ENCODE measurements at places on chromosomes 2 and 18. TPM values are rescaled to one million over a fixed set of nuclear protein-coding genes. Genes with fewer than 3 reads are reported as not detected.

SLC14A1 gene
- 0.80 TPM for total RNA-seq

SERPINB3 gene
- total RNA-seq: not detected

DNA sequence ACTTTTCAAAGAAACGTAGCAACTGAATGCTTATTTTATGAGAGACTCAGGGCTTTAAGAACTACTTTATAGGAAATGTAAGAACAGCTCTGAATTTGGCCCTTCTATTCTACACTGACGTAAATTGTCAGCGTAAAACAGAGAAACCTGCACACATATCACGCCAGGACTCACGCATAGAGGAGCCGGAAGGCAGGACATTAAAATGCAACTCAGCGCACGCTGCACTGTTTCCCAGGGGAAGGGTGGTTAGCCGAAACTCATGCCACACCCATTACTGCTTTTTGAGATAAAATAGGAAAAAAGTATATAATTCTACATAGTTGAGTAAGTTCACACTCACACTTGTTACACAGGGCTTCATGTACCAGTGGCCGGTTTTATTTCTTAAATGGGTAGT lies 7.4 kb downstream of the TUBB6 start:
- DNase-seq: no peak

C2orf78 gene
- total RNA-seq: not detected

- DNase-seq: no peak
Measured at GRCh38 chr18:47490882-47491281, 239.4 kb upstream of the SKOR2 start.

DNA sequence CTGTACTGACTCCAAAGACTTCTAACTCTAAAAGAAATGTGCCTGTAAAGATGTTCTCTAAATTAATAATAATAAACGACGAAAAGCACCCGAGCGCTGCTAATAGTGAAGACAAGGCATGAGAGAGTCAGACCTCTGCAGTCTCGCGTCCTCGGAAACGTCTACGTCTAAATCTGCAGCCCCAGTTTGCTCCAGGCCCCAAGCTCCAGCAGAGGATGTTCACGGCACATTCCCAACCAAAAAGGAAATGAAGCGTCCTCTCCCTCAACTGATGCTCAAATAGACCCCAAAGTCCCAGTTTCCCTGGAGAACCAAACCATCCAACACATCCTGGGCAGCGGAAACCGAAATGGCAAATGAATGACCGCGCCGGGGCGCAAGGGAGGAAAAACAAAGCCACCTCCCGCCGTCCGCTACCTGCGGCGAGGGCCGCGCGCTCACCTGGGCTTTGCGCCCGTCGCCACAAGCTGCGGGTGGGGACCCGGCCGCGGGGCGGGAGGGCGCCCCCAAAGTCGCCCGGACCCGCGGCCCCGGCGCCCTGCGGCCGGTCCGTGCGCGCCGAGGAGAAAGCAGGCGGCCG lies 47.1 kb upstream of the CCDC150 start:
- DNase-seq: no peak

LRATD1 gene
- total RNA-seq: not detected

DNA sequence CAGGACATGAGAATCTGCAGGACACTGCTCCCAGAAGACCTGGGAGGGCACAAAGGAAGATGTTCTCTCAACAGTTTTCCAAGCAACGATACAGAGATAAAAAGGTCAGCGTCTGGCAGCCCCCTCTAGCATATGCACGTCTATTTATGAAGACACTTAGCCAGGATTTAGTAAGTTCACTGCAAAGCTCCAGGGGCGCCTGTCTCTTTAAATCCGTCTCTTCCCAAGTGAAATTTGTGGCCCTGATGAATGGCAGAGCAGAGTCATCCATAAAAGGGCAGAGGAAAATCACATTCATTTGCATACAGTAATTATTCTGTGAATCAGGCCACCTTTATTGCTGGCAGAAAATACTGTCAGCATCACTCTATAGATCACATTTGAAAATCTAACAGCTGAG lies 390.9 kb upstream of the SMIM21 start:
- DNase-seq: no peak

DNA sequence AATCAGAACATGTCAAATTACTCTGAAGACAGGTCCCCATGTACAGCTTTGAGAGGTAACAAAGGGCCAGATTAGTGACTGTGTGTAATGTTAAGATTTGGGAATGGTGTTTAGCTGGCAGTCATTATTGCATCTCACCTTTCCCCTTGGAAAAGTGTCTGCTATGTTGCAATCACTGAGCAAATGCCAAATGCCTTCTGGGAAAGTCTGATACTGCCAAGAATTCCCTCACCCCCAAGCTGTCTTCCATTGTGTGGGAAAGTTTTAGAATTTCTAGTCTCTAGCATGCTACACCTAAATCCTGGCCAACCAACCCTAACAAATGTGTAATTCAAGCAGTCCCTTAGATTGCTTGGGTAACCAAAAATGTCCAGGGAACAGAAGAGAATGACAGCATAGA lies 13.6 kb upstream of the PELI1 start:
- DNase-seq: no peak

RBM43 gene
- total RNA-seq: 3.7 TPM

- DNase-seq: no peak
Measured at GRCh38 chr2:228699400-228699799, 517.9 kb upstream of the SPHKAP start.

- no peak for DNase-seq
Measured at GRCh38 chr18:39839782-39840181, 2115.3 kb upstream of the PIK3C3 start.

- no peak for DNase-seq
Measured at GRCh38 chr2:74253971-74254310, 55.5 kb downstream of the MTHFD2 start.

POTEI gene
- not detected for total RNA-seq

AP1S3 gene
- 10.1 TPM for total RNA-seq

GRCh38 chr2:127888772-127889171 lies 3.0 kb upstream of the AMMECR1L start:
- no peak for DNase-seq

SOX11 gene
- total RNA-seq: not detected

GAL3ST2 gene
- total RNA-seq: 0.65 TPM

GPC1 gene
- 4.7 TPM for total RNA-seq

- DNase-seq: no peak
Measured at GRCh38 chr2:218465987-218466633, 47.2 kb downstream of the VIL1 start.

DNA sequence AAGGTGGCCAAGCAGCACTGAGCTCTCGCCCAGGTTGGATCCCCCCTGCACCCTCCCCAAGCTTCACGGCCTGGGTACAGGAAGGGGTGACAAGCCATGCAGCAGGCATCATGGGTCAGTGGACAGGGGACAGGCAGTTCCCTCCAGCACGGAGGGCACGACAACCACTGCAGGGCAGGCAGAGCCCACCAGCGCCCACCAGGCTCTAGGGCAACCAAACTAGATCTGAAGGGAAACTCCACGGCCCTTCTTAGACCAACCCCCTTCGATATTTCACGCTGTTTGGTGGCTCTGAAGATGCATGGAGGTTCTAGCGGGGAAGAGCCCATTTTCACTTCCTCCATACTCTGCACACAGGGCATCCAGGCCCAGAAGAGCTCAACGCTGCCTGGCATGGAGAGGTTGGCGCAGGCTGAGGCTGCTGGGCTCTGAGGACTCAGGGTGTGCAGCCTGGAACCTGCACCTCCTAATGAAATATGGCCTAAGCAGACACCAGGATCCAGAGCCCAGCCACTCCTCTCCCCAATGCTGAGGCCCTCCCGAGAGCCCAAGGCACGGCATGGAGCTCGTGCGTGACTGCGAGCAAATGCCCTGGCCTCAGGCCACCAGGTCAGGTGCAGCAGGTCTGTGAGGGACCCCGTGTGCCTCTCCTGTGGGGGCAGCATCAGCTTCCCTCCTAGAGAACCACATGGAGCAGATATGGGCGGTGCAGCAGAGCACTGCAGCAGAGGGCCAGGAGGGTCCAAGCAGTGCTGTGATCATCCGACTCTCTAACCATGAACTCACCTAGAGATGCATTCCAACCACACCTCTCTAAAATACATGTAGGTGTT lies 8.7 kb upstream of the MTERF4 start:
- DNase-seq: no peak

CRYGD gene
- not detected for total RNA-seq

DNA sequence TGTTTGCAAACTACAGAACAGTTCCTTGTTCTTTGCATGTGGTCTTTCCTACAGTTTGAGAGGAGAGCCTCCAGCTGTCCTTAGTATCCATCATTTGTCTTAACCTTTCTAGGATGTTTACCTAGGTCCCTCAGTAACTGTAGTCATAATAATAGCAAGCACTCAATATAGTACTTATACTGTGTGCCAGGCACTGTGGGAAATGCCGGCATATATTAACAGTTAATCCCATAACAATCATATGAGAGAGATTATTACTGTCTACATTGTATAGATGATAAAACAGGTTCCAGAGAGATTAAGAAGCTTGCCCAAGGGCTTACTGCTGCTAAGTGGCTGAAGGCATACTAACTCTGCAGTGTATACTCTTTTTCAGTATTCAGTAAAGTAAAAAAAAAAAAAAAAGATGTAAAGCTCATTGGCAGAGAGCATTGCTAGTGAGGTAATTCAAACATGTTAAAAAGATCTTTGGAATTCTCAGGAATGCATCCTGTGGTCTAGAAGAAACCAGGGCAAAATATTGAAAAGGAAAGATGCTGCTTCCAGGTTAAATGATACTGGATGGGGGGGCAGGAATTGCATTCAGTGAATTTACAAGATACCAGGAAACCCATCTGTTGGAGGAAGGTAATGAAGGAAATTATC lies 72.3 kb downstream of the SPTBN1 start:
- DNase-seq: no peak

PDCL3 gene
- 47.7 TPM for total RNA-seq

DNA sequence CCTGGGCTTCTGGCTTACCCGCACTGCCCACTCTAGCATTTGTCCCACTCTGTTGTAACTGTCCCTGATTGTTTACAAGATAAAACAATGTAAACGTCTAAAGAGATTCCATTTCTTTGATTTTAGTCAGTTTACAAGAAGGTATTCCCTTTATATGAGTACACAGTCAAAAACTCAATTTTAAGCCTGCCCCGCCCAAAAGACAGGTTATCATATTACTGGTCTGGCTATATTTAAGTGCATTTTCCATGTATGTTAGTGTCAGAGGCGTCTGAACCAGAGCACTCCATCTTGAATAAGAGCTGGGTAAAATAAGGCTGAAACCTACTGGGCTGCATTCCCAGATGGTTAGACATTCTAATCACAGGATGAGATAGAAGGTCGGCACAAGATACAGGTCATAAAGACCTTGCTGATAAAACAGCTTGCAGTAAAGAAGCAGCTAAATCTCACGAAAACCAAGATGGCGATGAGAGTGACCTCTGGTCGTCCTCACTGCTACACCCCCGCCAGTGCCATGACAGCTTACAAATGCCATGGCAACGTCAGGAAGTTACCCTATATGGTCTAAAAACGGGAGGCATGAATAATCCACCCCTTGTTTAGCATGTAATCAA lies 15.0 kb downstream of the GPR45 start:
- no peak for DNase-seq

AKAIN1 gene
- not detected for total RNA-seq

LGALSL gene
- total RNA-seq: 1.3 TPM

DLGAP1 gene
- total RNA-seq: 0.45 TPM

REG3A gene
- total RNA-seq: not detected

DNA sequence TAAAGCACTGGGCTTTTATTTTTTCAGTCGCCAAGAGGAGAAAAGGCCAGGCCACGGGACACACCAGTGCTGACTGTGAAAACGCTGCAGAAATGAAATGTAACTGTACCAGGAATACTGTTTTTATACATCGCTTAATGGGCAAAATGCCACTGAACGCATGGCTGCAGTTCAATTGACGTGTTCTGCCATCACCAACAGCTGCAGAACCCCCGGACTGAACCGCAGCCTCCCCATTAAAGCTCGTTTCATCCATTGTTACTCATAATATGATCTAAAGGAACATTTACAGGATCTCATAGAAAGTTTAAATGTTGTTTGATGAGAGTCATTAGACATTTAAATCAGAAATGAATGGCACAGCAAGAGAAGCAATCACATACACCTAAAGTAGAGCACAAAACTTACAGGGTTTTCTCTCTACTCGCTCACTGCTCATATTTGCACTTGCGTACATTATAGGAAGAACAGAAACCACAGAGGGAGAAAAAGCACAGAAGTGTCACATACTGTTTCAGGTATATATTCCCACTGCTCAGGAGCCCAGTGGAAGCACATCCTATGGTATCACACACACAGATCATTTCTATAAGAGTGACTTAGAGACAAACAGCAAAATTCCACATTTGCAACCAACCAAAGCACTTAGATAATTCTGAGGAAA lies 35.3 kb downstream of the TCF4 start:
- no peak for DNase-seq

TDRD15 gene
- not detected for total RNA-seq

DNA sequence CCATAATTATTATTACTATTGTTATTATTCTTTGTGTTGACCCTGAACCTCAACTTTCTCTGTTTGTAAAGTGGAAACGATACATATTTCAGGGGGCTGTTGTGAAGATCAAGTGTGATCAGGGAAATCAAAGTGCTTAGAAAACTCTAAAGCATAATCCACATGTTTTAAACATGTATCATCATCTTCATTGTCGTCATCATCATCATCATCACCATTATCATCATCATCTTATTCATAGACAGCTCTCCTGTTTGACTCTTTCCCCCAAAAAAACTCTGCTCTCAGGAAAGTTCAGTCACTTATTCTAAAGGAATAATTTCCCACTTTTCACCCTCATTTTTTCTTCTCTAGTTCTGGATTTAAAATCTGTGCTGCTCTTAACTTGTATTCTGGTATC lies 5.0 kb downstream of the PTPRN start:
- DNase-seq: no peak

DNA sequence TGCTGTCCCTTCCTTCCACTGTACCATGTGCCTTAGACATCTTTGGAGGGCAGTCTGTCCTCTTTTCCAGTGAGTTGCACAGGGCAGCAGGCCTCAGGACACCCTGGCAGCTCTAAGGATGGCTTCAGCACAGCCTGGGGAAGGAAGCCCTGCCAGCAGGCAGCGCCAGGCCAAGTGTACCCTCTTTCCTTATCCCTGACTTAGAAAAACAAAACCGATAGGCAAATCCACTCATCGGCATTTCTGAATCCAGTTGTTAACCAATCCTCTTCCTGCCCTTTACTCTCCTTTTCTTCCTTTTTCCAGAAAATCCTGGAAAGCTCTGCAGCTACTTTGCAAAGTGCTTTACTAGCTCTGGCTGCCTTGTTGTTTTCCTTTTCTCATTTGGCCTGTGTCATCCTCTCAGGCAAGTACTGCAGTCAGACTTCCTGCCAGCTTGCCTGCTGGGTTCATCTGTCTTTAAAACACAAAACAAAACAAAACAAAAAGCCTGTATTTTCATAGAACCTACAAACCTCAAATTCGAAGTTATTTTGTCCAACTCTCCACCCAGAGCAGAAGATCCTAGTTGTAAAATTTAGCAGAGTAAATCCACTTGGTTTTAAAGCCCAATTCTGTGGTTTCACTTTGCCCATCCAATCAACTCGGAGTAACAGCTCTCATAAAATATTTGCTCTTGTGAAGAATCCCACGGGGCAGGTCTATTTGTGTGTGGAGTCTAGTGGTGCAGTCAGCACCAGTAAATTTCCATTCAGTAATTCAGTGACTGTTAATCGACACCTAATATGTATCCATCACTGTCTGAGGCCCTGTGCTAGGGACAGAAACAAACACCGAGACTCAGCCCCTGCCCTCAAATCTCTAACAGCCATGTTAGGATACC lies 45.2 kb downstream of the PCBP1 start:
- DNase-seq: peak; percentile 53

GRCh38 chr2:127721311-127721977 lies 20.1 kb downstream of the SFT2D3 start:
- no peak for DNase-seq

CAB39 gene
- total RNA-seq: 128 TPM

All from activated CD4-positive, alpha-beta memory T cell treated with anti-CD3 and anti-CD28 coated beads for 36 hours (primary cell).